ENCODE measurements at places on chromosomes 3 and 15.

DNA sequence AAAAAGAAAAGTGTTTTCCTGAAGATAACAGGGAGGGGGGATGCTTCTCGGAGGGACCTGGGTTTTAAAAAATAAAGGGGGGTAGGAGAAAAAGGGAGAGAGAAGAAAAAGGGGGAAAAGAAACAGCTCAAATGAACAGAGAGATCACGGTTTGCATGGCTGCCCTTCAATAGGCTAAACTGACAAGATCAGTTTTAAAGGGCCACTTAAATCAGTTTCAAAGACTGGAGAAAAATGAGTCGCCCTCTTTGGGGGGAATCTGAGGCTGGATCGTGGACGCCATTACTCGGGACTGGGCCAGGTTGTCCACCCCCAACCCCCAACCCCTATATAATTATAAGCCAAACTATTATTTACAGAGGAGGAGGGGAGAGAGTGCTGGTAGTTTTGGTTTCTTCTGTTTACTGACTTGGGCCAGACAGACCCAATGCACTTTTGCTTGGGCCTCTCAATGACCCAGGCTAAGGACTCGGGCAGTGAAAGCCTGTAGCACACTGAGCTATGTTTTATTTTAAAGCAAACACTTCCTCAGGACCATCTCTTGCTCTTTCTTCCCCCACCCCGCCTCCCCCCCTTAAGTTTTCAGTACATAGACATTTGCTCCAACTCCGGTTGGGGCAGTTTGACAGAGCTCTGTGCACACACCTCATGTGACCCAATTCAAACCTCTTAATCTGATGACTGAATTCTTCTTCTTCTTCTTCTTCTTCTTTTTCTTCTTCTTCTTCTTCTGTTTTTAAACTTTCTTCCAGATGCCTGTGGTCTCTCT lies 6.3 kb downstream of the NR2F2 start:
- no peak for DNase-seq

- no peak for DNase-seq
These were observed 53.9 kb upstream of the PAQR5 start for GRCh38 chr15:69244798-69245197.

DNA sequence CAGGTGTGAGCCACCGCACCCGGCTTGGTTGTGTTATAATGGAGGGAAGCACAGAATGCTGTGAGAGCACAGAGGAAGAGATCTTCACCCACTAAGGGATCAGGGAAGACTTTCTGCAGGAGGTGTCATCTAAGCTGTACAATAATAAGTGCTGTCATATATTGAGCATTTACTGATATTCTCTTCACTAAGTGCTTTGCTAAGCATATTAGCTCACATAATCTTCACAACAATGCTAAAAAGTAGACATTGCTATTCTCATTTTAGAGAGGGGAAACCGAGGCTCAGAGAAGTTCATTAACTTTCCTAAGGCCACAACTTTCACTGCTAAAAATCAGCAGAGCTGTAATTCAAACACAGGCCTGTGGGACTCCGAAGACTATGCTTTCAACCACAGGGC lies 115.3 kb downstream of the CORO2B start:
- no peak for DNase-seq

- DNase-seq = no peak
These were observed 401 bp downstream of the RAMAC start for GRCh38 chr15:82986442-82986780.

GRCh38 chr15:95347837-95348236 lies 982.7 kb upstream of the NR2F2 start:
- DNase-seq = no peak

DNA sequence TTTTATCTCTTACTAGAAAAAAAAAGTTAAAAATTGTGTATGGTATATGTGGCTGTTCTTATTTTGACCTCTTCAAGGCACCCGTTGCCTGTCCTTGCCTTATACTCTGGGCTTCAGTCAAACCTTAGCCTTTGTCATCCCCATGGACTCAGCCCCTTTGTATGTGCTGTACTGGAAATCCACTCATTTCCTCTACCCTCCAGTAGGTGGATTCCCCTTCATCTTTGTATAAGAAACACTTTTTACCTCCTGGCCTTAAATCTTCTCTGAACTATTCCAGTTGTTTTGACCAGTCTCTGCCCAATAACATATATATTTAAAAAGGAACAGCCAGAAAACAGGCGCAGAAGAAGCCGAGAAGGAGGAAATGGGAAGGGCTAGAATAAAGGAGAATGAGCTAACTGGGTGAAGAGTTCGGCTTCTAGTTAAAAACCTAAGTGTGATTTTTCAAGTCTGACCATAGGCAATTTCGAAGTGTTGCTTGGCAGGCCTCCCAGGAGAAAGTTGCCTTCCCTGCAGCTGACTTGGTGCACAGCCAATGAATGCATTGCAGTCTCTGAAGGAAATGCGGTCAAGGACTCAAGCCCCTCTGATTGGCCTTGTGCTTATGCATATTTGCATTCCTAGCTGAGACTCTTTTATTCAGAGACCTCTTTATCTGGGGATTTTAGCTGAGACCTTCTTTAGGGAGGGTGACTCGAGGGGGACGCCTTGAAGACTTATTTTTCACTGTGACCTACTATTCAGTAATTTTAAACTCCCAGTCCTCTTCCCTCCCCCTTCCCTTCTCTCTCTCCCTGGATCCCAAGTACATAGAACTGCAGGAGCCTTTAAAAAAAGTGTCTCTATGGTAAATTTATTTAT lies 277.4 kb downstream of the ROBO1 start:
- no peak for DNase-seq

DNA sequence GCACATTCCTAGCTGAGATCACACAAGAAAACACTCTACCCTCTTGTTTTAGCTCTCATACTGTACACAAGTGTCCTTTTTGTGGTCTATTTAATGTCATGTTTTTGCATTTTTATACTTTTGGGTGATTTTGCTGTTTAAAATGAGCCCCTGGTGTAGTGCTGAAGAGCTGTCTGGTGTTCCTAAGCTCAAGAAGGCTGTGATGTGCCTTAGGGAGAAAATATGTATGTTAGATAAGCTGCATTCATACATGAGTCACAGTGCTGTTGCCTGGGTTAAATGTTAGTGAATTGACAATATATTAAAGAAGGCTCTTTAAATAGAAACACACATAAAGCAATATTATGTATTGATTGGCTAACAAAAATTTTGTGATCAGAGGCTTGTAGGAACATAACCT lies 387.4 kb upstream of the C2CD4B start:
- DNase-seq = no peak

DNA sequence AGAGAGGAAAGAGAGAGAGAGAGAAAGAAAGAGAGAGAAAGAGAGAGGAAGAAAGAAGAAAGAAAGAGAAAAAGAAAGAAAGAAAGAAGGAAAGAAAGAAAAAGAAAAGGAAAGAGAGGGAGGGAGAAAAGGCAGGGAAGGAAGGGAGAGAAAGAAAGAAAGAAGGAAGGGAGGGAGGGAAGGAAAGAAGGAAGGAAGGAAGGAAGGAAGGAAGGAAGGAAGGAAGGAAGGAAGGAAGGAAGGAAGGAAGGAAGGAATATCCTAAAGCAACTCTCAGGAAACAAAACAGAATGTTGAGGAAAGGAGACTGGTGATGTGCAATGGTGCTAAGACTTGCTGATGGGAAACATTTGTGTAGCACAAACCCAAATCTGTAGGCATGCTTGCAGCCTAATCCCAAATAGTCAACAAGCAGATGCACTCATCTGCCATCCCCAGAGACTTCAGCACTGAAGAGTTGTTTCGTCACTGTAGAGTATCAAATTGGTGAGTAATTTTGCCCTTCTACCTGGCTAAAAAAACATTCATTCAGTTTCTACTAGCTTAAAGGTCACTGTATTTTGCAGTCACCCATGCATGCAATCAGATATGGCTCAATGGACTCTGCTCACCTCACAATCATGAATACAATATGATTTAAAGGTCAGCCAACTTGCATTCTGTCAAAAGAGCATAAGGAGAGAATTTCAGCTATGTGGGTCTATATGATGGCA lies 480.3 kb downstream of the FGF12 start:
- DNase-seq = no peak

GRCh38 chr3:78879295-78879860 lies 888.4 kb downstream of the ROBO1 start:
- no peak for DNase-seq

- DNase-seq = no peak
These were observed 504.9 kb downstream of the EDEM1 start for GRCh38 chr3:5692446-5692845.

All from stimulated activated CD4-positive, alpha-beta T cell treated with anti-CD3 and anti-CD28 coated beads, Interleukin-15, amount 100 ng/mL, for 1 hour (primary cell).